ENCODE measurements at places on chromosomes 6 and 20.

DNA sequence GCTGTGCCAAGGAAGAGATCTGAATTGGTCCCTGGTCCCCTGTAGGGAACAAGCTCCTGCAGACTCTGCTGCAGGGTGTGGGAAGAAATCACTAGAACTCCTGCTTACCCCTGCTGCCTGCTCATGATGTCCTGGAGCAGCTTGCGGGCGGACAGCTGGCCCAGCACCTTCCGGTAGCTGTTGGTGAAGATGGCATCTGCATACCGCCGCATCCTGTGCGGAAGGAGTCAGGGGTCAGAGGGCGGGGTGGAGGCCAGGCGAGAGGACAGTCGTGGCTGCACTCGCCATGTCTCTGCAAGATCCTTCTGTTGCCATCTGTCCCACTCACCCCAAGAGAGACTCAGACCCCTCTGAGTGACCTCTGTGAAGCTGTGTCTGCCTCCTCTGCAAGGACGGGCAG, 5.3 kb downstream of the GHRH start:
- no peak for DNase-seq

DNA sequence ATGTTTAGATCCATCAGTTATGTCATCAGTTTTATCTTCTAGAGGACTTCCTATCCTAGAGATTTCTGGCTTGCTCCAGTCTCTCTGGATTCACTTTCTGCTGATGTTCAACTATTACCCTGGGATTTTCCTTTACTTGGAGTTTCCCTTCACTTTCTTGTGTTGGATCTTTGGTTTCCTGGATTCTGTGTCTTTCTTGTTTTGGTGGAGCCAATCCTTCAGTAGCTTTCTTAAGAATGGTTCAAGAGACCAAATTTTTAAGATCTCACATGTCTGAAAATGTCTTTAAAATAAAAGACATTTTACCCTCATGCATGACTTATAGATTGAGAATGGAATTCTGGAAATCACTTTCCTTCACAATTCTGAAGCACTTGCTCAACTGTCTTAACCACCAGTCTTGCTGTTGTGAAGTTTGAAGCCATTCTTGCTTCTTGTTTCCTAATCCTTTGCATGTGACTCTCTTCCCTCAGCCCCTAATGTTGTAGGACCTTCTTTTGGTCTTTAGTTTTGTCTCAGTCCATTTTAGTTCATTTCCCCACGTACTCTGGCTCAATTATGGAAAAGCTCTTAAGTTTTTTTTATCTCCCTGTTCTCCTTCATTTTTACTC, 87.9 kb downstream of the ARID1B start:
- no peak for DNase-seq

GRCh38 chr6:105363100-105363754, 39.7 kb downstream of the PREP start:
- DNase-seq = no peak

- no peak for DNase-seq
These were observed 172.1 kb downstream of the FOXC1 start for GRCh38 chr6:1781817-1782184.

Data from femur (tissue), 1 donor.